ENCODE measurements at places on chromosomes 16 and 17. TPM values are rescaled to one million over a fixed set of nuclear protein-coding genes. Genes with fewer than 3 reads are reported as not detected.

DNA sequence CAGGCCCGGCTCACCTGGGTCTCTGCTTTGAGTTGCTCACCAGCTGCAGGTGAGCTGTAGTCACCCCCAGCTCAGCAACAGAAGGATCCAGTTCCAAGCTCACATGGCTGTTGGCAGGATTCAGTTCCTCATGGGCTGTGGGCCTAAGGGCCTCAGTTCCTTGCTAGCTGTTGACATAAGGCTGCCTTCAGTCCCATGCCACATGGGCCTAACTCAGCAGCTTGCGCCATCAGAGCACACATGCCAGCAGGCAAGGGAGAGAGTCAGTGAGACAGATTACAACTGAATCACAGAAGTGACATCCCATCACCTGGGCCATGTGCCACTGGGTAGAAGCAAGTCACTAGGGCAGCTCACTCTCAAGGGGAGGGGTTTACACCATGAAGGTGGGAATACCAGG is 24.7 kb downstream of the PSMD7 start:
- no peak for DNase-seq

- DNase-seq: no peak
Measured at GRCh38 chr17:41544491-41544892, 16.4 kb upstream of the KRT19 start.

The GAS2L2 gene
- not detected for polyA plus RNA-seq

The KRTAP9-8 gene
- polyA plus RNA-seq: not detected

The KAT8 gene
- 54.9 TPM for polyA plus RNA-seq

- DNase-seq: no peak
Measured at GRCh38 chr16:84520725-84521496, 16.5 kb upstream of the MEAK7 start.

The TPSG1 gene
- polyA plus RNA-seq: 1.4 TPM

GRCh38 chr16:7027401-7027800 is 305.2 kb upstream of the RBFOX1 start:
- no peak for DNase-seq

DNA sequence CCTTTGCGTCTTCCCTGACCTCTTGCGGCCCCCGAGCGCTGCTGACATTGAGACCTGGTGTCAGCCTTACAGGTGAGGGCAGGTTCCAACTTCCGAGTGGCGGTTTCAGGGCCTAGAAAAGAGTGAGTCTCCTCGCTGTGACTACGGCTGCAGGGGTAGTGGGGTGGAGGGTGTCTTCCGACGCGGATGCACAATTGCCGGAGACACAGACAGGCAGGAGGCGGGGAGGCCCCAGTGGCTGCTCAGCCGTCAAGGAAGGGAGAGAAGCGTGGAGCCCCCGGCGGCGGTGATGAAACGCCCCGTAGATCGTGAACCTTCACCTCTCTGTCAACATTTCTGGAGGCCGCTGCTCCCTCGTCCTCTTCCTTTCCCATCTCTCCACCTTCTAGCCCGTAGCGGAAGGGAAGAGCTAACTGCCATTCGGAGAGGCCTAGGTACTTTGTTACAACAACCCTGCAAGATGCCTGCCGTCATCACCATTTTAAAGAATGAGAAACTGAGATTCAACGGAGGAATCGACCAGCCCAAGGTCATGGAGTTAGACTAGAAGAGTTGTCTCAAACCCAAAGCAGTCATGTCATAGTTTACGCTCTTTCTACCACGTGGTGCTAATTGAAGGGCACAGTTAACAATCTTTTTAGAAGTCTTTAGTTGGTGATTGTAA is 485 bp downstream of the DNAJA3 start:
- no peak for DNase-seq

The ITGB4 gene
- 4.6 TPM for polyA plus RNA-seq

GRCh38 chr16:70482624-70483023 is 28.2 kb downstream of the FCSK start:
- DNase-seq: no peak

GRCh38 chr16:66446737-66447136 is 19.6 kb downstream of the BEAN1 start:
- no peak for DNase-seq

- DNase-seq: no peak
Measured at GRCh38 chr16:31356566-31357323, 1.8 kb downstream of the ITGAX start.

The COG8 gene
- 24.2 TPM for polyA plus RNA-seq

DNA sequence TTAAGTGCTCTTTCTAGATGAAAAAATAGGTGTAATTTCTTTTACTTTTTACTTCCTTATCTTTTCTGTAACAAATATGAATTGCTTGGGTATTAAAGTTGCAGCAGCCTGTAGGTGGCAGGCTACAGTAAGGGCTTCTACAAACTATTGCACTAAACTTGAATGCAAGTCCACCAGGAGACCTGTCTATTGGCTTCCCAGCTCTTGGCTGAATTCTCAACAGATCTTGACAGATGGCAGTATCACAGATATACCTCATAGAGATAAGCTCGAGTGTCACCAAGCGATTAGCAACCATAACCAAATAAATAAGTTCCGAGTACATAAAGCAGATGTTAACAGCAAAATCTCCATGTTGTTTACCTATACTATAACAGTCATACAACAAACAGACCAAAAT is 5.9 kb downstream of the BBS2 start:
- no peak for DNase-seq

DNA sequence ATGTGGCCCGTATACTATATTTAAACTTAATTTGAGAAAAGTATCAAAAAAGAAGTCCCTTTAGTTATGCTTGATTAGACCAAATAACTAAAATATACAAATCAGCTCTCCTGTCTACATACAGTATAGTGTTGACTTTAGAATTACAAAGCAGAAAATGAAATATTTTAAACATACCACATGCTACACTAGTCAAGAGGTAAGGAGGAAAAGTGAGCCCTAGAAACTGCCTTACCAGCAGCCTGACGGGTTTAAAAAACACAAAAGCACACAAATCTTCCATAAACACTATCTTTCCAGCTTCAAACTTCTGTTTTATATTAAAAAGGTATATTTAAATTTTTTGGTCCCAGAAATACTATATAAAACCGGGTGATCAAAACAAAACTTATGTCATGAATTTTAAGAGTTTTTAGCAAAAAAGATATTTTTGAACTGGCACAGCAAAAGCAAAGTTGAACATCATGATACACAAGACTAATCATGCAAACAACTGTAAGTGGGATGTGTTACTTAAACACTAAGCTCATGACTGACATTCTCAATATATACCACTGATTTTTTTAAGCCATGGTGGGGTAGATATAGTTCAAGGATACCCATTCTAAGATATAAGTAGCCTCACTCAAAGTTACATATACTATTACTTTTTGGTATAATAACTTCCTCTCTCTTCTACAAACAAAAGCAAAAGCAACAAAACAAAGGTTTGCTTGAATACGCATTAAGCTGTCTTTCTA is 11.8 kb downstream of the KLHL10 start:
- DNase-seq: no peak

The SDR42E1 gene
- 0.44 TPM for polyA plus RNA-seq

DNA sequence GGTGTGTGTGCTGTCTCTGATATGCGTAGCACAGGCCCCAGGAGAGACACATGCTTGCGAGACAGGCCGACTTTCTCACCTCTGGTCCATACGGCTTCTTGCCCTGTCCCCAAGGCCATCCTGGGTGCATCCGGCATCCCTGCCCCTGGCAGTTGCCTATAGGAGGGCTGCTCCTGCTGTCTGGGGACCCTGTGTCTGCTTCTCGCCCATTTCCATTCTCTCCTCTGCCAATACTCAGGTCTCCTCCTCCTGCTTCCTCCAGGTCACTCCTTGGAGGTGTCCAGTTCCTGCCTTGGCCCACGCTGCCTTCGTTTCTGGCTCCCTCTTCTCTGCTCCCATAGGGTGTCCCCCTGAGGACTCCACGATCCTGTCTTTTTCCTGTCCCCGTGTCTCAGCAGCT is 89.0 kb downstream of the DNAH17 start:
- no peak for DNase-seq

DNA sequence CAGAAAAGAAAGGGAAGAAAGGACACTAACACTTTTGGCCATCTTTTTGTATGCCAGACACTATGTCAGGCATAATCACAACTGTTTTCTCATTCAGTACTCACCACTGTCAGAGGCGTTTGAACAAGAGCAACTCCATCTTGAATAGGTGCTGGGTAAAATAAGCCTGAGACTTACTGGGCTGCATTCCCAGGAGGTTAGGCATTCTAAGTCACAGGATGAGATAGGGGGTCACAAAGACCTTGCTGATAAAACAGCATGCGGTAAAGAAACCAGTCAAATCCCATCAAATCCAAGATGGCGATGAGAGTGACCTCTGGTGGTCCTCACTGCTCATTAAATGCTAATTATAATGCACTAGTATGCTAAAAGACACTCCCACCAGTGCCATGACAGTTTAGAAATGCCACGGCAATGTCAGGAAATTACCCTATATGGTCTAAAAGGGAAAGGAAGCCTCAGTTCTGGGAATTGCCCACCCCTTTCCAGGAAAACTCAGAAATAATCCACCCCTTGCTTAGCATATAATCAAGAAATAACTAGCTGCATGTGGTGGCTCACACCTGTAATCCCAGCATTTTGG is 14.9 kb upstream of the LYRM9 start:
- no peak for DNase-seq

The PLCG2 gene
- polyA plus RNA-seq: 6.7 TPM

Measured in forelimb muscle (tissue), 1 donor.